Stimulated activated CD4-positive, alpha-beta T cell treated with anti-CD3 and anti-CD28 coated beads, TNF-alpha, amount 100 ng/mL, for 1 hour (primary cell): ENCODE measurements at places on chromosomes 2 and 18.

GRCh38 chr18:22935431-22935830 is 2.3 kb downstream of the RBBP8 start:
- no peak for DNase-seq

DNA sequence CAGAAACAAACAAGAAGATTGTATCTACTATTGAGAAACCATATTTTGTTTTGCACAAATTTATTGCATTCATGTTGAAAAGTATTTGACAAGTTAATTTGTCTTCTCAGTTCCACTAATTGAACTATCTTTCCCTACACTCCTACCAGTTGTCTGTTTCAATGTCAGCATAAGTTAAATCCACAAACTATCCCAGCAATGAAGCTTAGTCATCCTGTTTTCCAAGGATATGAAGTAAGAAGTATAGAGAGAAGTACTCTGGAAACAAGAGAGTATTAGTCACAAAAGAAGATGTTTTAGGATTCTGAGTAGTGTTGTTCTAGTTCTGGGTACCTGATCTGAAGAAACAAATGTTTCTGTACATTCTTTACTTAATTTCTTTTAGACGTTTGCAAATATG is 261.6 kb upstream of the ZNF804A start:
- DNase-seq = no peak

DNA sequence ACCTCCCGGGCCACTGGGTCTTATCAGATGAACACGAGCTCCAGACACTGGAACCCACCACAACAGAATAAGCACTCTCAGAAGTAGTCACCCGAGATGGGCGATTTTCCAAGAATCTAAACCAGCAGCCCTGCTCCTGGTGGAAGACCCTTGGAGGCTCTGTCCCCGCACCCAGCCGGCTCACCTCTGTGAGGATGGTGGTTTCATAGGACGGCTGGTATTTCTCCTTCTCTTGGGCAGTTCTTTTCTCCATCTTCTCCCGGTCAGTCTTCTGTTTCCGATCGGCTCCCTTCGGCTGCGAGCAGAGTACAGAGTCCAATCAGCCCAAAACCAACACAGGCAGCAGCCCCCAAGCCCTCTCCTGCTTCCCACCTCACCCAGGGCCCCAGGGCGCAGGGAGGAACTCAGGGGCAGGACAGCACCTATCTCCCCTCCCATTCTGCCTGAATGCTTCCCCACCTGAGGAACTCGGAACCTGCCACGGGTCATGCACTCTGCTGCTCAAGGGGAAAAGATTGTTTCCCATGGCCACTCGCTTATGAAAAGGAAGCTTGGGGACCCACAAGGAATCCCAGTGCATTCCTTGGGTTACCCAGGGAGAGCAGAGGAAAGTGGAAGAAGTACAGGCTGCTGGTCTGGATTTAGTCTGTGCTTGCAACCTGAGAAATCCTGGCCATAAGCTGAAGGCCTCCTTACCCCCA is 42.7 kb downstream of the TFCP2L1 start:
- DNase-seq = no peak

DNA sequence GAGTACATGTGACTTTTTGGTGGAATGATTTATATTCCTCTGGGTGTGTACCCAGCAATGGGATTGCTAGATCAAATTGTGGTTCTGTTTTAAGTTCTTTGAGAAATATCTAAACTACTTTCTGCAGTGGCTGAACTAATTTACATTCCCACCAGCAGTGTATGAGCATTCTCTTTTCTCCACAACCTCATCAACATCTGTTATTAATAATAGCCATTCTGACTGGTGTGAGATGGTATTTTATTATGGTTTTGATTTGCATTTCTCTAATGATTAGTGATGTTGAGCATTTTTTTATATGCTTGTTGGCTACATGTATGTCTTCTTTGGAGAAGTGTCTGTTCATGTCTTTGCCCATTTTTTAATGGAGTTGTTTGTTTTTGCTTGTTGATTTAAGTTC is 267.4 kb upstream of the NT5C1B start:
- DNase-seq = no peak

GRCh38 chr2:9697909-9698308 is 67.1 kb upstream of the YWHAQ start:
- no peak for DNase-seq

GRCh38 chr2:40281021-40281940 is 170.6 kb downstream of the SLC8A1 start:
- no peak for DNase-seq

DNA sequence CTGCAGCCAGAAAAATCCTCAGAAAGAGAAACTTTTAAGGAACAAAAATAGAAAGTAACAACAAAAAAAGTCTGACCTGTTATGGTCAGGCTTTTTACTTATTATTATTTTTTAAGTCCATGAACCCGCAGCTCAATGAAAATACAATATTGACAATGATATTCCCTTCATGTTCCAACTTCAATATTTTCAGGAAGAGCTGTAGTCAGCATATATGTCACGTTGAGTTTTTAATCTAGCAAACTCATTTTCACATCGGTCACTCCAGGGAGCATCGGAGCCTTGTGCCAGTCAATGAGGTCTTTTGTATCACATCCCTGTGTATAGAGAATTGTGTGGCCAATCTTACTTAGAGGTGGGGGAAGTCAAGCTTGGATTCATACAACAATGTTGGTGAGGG is 568.4 kb upstream of the GCFC2 start:
- no peak for DNase-seq

GRCh38 chr2:25992556-25992955 is 10.3 kb upstream of the KIF3C start:
- no peak for DNase-seq

DNA sequence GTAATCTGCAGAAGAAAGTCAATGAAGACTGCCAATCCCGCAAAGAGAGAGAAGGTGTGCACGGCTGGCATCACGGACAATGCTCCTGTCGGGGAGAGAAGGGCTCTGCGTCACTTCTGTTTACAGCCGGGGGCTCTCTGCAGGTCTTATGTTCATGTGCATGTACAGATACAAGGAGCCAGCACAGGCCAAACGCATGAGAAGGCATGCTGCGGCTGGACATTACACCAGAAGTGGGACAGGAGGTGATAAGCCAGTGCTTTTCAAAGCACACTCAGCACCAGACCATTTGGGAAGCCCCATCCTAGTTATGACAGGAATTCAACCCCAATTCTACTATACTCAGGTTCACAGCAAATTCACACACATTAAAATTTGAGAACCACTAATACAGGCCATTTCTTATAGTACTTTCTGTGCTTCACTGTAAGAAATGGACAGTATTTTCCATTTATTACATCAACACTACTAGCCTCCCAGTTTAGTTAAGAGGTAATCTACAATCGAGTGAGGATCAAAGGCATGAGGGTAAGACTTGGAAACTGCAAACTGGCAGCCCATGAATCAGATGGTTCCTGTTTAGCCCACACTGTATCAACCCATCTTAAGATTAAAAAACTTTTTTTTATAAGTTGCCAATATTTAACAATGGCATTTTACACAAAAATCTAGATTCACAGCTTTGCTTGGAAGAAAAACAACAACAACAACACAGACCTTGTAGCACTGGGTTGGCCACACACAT is 38.2 kb downstream of the RMC1 start:
- no peak for DNase-seq

- DNase-seq = no peak
Observed at GRCh38 chr2:71700658-71701397, 247.5 kb downstream of the DYSF start.

DNA sequence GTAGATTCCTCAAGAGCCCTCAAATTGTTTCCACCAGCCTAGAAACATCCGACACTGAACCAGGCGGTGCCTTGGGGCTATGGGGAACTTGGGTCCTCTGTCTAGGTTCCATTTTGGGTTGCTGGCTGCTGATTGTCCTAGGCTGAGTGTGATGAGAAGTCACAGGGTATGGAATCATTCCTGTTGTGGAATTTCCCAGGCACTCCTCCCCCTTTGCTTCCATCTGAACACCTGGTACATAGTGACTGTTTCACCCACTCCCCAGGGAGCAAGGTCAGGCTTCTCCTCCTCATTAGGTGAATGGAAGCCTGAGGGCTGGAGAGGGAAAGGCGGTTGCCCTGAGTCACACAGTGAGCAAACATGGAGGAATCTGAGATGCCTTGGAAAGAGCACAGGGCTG is 4.5 kb downstream of the KIF3C start:
- DNase-seq = no peak

DNA sequence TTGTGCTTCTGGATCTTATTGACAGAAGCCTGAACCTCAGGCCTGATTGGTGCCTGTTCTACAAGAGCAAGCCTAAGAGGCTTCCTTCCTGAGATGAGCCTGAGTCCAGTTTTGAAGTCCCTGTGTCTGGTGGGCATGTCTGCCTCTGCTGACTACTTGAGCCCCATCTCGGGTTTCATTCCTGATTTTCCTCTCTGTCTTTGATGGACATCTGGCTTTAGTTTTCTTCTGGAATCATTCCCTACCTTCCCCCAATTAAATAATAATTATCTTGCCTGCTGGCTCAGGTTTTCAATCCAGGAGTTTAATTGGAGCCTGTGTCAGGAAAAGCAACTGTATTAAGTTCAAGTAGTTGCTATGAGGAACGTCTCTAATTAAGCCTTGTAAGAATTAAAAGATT is 135.5 kb upstream of the MC4R start:
- no peak for DNase-seq

DNA sequence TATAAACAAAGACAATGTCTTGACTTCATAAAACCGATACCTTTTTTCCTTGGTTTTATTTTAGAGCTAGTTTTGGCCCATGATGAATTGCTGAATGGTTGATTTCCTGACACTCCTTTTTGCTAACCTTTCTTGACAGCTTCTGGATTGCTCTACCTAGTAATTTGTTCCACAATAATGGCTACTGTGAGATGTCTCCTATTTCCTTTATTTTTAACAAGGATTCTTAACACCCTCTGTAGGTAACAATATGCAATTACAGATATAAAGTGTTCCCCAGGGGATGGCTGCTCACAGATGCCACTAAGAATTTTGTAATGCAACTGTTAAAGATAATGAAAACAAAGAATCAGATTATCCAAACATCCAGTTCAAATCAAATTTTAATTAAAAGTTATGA is 100.8 kb upstream of the ATP5MC3 start:
- no peak for DNase-seq

DNA sequence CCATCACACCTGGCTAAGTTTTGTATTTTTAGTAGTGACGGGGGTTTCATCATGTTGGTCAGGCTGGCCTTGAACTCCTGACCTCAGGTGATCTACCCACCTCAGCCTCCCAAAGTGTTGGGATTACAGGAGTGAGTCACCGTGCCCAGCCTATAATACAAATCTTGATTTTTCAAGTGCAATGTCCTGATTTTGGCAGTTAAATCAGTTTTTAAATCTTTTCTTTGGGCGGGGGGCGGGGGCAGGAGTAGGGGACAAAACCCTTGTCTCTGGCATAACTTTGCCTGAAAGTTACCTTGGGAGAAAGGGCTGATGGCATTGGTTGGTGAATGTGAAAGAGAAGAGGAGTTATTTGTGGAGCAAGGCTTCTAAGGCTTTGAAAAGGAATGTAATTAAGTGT is 12.3 kb downstream of the GALNT1 start:
- DNase-seq = no peak

DNA sequence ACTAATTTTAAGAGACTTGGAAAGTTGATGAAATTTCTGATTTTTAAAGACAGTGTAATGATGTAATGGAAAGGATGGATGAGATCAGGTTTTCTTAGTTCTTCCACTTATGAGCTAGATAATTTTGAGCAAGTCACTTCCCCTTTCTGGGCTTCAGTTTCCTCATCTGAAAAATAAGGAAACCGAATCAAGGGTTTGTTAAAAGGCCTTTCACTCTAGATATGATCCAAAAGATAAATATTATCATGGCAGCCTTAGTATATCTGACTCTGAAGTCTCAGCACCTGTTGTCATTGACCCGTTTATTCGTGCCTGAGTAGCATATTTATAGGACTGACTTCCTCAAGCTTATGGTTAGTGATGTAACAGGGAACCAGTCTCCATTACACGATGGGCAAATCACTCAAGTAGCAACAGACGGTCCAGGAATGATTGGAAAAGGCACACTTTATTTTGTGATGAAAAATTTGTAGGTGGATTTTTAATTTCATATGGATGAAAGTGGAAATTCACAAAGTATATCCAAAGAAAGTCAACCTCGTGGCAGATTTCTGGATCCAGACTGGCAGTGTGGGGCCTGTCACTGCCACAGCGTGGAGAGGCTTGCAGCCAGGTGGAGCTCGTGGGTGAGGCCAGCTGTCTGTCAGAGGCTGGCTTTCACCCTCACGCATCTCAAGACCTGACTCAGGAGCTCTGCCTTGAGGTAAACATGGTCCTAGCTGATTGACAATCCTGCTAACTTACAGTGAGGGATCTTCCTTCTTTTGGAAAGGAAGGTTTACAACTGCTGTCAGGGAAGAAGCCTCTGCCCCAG is 137.9 kb upstream of the CXCR4 start:
- DNase-seq = no peak

GRCh38 chr2:141226560-141226959 is 904.3 kb downstream of the LRP1B start:
- no peak for DNase-seq

GRCh38 chr18:79952996-79953559 is 1.6 kb upstream of the SLC66A2 start:
- no peak for DNase-seq

- no peak for DNase-seq
Observed at GRCh38 chr2:240467149-240467642, 31.7 kb downstream of the GPC1 start.

- no peak for DNase-seq
Observed at GRCh38 chr2:37771600-37772088, 100.2 kb upstream of the CDC42EP3 start.

- DNase-seq = no peak
Observed at GRCh38 chr2:43832457-43832856, 6.2 kb downstream of the ABCG5 start.

- no peak for DNase-seq
Observed at GRCh38 chr18:76503649-76504386, 8.8 kb upstream of the ZNF516 start.

DNA sequence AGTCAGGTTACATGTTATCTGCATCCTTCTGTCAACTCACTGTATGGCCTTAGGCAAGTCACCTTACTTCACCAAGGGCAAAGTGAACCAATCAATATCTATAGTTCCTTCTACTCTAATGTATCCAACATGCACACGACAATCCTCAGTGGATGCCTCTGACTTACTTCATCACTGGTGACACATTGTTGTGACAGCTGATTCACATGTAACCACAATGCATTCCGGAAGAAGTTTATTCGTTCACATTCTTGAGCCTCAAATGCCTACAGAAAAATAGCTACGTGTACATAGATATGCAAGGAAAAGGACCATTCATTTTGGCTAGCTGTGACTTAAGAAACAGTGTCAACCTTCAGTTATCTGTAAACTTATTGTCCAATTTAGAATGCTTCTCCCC is 26.3 kb upstream of the EPG5 start:
- DNase-seq = no peak

- no peak for DNase-seq
Observed at GRCh38 chr2:240631548-240632305, 6.4 kb downstream of the GPR35 start.

- DNase-seq = no peak
Observed at GRCh38 chr2:239891698-239892097, 133.4 kb downstream of the NDUFA10 start.
